CD8-positive, alpha-beta memory T cell (primary cell): ENCODE measurements at places on chromosomes 7 and 10. TPM values are rescaled to one million over a fixed set of nuclear protein-coding genes. Genes with fewer than 3 reads are reported as not detected.

GRCh38 chr10:1594372-1595241 is 142.7 kb downstream of the ADARB2 start:
- H3K4me3 ChIP-seq = no peak overlapping the region
- no peaks in the 10 kb centered on the region for H3K4me1 ChIP-seq
- no peaks in the 10 kb centered on the region for H3K36me3 ChIP-seq
- no peaks in the 10 kb centered on the region for H3K27me3 ChIP-seq

Gene CYCS
- 294 TPM for total RNA-seq

Gene ZNF804B
- not detected for total RNA-seq

Gene GIMAP4
- 59.3 TPM for total RNA-seq

Gene CNPY1
- not detected for total RNA-seq

- H3K36me3 ChIP-seq = no peaks in the 10 kb centered on the region
- no peaks in the 10 kb centered on the region for H3K27me3 ChIP-seq
- no peak overlapping the region for H3K4me3 ChIP-seq
- H3K27ac ChIP-seq = no peak overlapping the region
These were observed 34.9 kb upstream of the LOXL4 start for GRCh38 chr10:98302741-98303365.

Gene LHFPL3
- not detected for total RNA-seq

Gene DNAH11
- total RNA-seq = not detected

DNA sequence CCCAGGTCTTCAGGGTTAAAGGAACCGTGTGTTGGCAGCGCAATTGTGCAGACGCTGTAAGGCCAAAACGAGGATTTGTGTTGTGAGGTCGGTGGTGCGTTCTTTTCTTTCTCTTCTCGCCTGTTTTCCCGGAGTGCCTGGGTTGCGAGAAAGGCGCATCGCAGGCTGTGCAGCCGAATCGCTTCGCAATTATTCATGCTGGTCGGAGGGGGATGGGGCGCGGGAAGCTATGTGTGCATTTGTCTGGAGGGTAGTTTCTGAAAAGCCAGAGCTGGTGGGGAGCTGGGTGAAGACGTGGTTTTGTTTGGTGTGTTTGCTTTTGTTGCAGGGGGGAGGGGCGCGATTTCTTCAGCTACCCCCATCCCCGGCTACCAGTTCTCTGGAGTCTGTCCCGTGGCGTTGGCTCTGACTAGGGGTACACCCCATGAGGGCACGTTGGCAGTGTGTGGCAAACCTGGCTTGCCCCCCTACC is 2.1 kb downstream of the MXI1 start:
- peak; percentile 61 for DNase-seq
- H3K27me3 ChIP-seq = peaks cover 5% of the 10 kb centered on the region
- peaks cover 38% of the 10 kb centered on the region for H3K4me1 ChIP-seq
- peak overlapping the region; percentile 78 for H3K4me3 ChIP-seq
- no peaks in the 10 kb centered on the region for H3K36me3 ChIP-seq
- peak overlapping the region; percentile 66 for H3K27ac ChIP-seq

DNA sequence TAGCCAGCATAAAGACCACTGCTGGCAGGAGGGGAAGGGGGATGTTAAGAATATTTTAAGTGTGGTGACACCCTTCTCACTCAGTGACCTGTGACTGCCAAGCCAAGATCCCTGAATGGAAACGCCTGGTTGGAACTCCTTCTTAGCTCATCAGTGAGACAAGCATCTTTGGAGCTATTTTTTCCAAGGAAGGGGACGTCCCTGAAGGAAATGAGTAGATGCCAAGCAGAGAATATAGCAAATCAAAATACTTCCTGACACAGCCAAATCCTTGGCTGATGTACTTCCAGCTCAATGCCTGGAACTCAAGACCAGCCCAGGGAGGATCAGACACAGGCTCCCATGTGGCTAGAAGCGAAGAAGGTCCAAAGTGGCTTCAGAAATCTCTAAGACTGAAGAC is 82.2 kb downstream of the SORBS1 start:
- H3K27ac ChIP-seq = no peak overlapping the region
- DNase-seq = no peak
- no peak overlapping the region for H3K4me3 ChIP-seq
- no peaks in the 10 kb centered on the region for H3K4me1 ChIP-seq
- no peaks in the 10 kb centered on the region for H3K36me3 ChIP-seq

GRCh38 chr7:150663802-150664494 is 21.6 kb upstream of the GIMAP2 start:
- DNase-seq = no peak
- peak overlapping the region; percentile 52 for H3K4me3 ChIP-seq
- H3K4me1 ChIP-seq = peaks cover 78% of the 10 kb centered on the region
- H3K36me3 ChIP-seq = no peaks in the 10 kb centered on the region
- H3K27ac ChIP-seq = no peak overlapping the region

- no peak overlapping the region for H3K4me3 ChIP-seq
- H3K27me3 ChIP-seq = no peaks in the 10 kb centered on the region
- no peak for DNase-seq
- H3K27ac ChIP-seq = no peak overlapping the region
These were observed 24.0 kb downstream of the ANKRD22 start for GRCh38 chr10:88827671-88828070.

Gene CDHR3
- 0.55 TPM for total RNA-seq

DNA sequence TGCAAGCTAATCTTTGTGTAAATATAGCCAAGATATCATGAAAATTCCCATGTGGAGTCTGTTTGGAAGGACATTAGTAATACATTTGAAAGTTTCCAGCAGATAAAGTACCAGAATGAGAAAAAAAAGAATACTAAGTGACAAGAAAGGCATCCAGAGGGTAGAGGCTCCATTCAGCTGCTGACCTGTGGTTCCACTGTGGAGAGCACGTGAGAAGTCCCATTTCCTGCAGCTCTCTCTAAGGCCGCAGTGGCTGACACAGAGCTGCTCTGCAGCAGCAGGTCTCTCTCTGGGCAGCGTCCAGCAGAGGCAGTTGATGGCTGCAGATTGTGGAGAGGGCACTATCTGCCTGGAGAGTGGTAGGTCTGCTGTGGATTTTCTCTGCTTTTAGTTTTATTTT is 100.1 kb upstream of the TMEM72 start:
- H3K4me1 ChIP-seq = no peaks in the 10 kb centered on the region
- DNase-seq = no peak
- no peak overlapping the region for H3K4me3 ChIP-seq
- no peak overlapping the region for H3K27ac ChIP-seq

DNA sequence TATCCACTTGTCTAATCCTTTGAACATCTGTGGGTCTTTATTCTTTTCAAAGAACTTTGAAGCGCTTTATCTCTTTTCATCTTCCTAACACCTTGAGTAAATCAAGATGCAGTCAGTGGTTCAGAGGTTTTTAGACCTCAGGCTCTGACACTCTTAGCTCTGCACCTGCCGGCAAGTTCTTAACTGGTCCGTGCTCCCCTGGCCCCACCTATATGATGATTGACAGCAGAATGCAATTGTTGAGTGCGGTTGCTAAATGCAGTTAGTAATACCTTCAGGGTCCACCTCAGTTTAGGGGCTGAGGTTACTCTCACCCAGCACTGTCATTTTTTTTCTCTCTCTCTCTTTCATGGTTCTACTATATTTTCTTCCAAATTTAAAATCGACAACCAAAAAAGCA is 854.2 kb upstream of the AUTS2 start:
- no peaks in the 10 kb centered on the region for H3K4me1 ChIP-seq
- H3K27ac ChIP-seq = no peak overlapping the region
- H3K27me3 ChIP-seq = no peaks in the 10 kb centered on the region
- no peak overlapping the region for H3K4me3 ChIP-seq
- DNase-seq = no peak

GRCh38 chr10:130416334-130417150 is 280.4 kb downstream of the GLRX3 start:
- H3K27me3 ChIP-seq = no peaks in the 10 kb centered on the region
- no peak overlapping the region for H3K4me3 ChIP-seq
- DNase-seq = no peak
- no peaks in the 10 kb centered on the region for H3K4me1 ChIP-seq

DNA sequence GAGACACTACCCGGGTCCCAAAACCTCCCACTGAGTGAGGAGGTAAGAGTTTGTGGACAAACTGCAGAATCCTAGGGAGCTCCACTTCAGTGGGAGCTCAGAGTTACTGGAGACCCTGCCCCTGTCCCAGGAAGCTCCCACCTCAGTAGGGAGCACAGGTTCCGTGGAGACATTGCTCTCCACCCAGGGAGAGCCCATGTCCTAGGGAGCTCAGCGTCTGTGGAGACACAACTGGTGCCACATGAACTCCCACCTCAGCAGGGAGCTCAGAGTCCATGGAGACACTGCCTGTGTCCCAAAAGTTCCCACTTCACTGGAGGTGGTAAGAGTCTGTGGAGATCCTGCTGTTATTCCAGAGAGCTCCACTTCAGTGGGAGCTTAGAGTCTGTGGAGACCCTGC is 6.3 kb downstream of the MYO1G start:
- H3K27me3 ChIP-seq = no peaks in the 10 kb centered on the region
- H3K27ac ChIP-seq = no peak overlapping the region
- DNase-seq = no peak
- H3K4me3 ChIP-seq = no peak overlapping the region

- H3K27ac ChIP-seq = no peak overlapping the region
- peaks cover 31% of the 10 kb centered on the region for H3K27me3 ChIP-seq
- no peaks in the 10 kb centered on the region for H3K36me3 ChIP-seq
- DNase-seq = no peak
- no peak overlapping the region for H3K4me3 ChIP-seq
These were observed 6.9 kb upstream of the ZNF503 start for GRCh38 chr10:75408509-75408875.

GRCh38 chr7:33901847-33902246 is 3.5 kb upstream of the BMPER start:
- H3K4me1 ChIP-seq = no peaks in the 10 kb centered on the region
- no peak for DNase-seq
- no peaks in the 10 kb centered on the region for H3K36me3 ChIP-seq
- no peak overlapping the region for H3K4me3 ChIP-seq

- H3K4me1 ChIP-seq = no peaks in the 10 kb centered on the region
- H3K27ac ChIP-seq = no peak overlapping the region
- H3K4me3 ChIP-seq = no peak overlapping the region
These were observed 69.7 kb upstream of the FGFR2 start for GRCh38 chr10:121667948-121668313.

- H3K4me1 ChIP-seq = no peaks in the 10 kb centered on the region
- H3K36me3 ChIP-seq = no peaks in the 10 kb centered on the region
- no peaks in the 10 kb centered on the region for H3K27me3 ChIP-seq
- no peak overlapping the region for H3K27ac ChIP-seq
These were observed 72.9 kb upstream of the PODXL start for GRCh38 chr7:131629217-131629882.

GRCh38 chr10:71088054-71088453 is 124.3 kb upstream of the UNC5B start:
- no peak for DNase-seq
- H3K27me3 ChIP-seq = peaks cover 8% of the 10 kb centered on the region
- H3K27ac ChIP-seq = no peak overlapping the region
- no peak overlapping the region for H3K4me3 ChIP-seq

DNA sequence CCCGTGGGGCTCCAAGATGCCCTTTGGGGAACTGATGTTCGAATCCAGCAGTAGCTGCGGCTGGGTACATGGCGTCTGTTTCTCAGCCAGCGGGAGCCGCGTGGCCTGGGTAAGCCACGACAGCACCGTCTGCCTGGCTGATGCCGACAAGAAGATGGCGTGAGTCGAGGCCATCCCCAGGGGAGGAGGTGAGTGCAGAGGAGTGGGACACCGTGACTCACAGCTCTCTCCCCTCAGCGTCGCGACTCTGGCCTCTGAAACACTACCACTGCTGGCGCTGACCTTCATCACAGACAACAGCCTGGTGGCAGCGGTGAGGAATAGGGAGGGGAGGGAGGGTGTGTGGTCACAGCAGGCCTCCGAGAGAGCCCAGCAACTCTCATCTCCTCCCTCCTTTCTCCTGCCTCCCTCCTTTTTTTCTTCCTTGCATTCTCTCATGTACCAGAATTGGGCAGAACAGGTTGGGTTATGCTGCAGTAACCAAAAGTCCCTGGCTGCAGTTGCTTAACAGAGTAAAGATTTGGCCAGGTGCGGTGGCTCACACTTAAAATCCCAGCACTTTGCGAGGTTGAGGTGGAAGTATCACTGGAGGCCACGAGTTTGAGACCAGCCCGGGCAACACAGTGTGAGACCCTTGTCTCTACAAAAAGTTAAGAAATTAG is 16.5 kb downstream of the ARPC1B start:
- H3K36me3 ChIP-seq = peaks cover 79% of the 10 kb centered on the region
- DNase-seq = no peak
- no peak overlapping the region for H3K4me3 ChIP-seq

Gene PON3
- total RNA-seq = not detected

Gene CCDC172
- total RNA-seq = not detected

DNA sequence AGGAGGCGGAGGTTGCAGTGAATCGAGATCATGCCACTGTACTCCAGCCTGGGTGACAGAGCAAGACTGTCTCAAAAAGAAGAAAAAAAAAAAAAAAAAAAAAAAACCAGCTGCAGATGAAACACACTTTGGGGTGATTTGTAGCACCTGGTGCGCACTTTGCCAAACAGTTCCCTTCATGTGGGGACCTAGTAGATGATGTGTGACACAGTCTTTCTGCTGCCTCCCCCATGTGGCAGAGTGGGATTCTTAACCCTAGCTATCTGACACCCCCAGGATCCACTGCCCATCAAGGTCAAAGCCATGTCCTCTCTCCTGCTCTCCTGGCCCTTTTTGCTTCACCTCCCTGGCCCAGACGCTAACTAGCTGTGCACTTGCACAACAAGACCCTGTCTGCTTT is 52.1 kb upstream of the PDZD8 start:
- H3K4me1 ChIP-seq = no peaks in the 10 kb centered on the region
- no peak overlapping the region for H3K27ac ChIP-seq
- H3K4me3 ChIP-seq = no peak overlapping the region
- no peaks in the 10 kb centered on the region for H3K36me3 ChIP-seq

- no peaks in the 10 kb centered on the region for H3K27me3 ChIP-seq
- no peak overlapping the region for H3K4me3 ChIP-seq
- no peaks in the 10 kb centered on the region for H3K36me3 ChIP-seq
- peaks cover 18% of the 10 kb centered on the region for H3K4me1 ChIP-seq
These were observed 3.0 kb upstream of the PILRA start for GRCh38 chr7:100370303-100370702.

Gene STEAP1
- not detected for total RNA-seq

Gene OGDHL
- total RNA-seq = 0.70 TPM

GRCh38 chr10:33056828-33057596 is 99.0 kb upstream of the ITGB1 start:
- no peak overlapping the region for H3K4me3 ChIP-seq
- H3K27ac ChIP-seq = no peak overlapping the region
- DNase-seq = no peak
- no peaks in the 10 kb centered on the region for H3K36me3 ChIP-seq

Gene TMEM176A
- total RNA-seq = not detected
